PC-3 (cell line): ENCODE measurements at places on chromosomes 5 and 9.
A peak's percentile ranks its signal among the peaks of the same experiment; 100 is the strongest.

- DNase-seq = no peak
These were observed 34.0 kb downstream of the PTPN3 start for GRCh38 chr9:109463924-109464625.

DNA sequence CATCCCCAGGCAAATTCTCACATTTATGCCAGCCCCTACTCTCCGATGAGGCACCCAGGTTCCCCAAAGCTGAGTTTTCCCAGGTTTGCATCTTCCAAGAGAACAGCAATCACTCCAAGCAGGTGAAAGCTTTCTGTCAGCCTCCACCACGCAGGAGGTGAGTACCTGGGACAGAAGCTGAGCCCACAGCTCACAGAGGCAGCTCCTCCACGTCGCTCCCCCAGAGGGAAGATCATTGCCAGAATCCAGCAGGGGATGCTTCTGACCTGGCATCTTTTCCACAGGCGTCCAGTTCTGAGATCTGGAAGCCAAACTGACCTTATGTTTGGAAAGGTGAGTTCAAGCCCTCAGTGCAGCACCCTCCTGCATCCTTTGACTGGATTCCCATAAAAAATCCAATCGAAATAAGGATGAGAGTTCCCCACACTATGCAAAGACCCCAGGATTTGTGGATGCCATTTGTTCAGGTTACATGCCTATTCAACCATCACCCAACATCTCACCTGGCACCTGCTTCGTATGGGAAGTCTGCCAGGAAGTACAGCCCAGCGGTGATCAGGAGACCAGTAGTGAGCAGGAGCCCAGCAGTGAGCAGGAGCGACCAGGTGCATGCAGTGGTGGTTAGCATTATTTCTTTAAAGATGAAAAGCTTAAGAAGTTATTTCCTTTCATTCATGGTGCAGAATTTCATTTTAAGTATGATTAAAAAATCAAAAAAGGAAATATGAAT lies 47.4 kb upstream of the OLFM1 start:
- no peak for DNase-seq

DNA sequence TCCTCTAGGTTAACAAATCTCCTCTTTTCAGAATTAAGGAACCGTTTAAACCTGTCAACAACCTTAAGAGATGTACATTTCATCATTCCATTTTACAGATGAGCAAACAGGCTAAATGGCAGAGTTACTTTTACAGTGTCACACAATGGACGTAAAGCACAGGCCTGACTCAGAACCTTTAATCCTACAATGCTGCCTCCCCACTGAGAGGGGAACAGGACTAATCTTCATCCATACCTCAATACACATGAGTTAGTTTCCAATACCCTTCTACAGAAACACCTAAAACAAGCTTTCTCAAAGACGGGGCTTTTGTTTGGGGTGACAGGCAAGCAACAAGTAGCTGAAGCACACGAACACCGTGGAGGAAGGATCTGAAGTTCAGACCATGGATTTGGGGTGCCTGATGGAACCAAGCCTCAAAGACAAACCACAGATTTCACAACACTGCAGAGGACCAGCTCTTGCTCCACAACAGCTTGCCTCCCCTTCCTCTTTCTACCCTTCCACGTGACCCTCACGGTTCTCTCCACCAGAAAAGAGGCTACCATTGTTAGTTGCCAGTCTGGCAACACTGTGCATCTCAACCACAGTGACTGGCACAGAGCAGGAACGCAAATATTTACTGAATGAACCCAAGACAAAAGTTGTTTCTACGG lies 1.8 kb downstream of the RNF130 start:
- DNase-seq = peak; percentile 26

DNA sequence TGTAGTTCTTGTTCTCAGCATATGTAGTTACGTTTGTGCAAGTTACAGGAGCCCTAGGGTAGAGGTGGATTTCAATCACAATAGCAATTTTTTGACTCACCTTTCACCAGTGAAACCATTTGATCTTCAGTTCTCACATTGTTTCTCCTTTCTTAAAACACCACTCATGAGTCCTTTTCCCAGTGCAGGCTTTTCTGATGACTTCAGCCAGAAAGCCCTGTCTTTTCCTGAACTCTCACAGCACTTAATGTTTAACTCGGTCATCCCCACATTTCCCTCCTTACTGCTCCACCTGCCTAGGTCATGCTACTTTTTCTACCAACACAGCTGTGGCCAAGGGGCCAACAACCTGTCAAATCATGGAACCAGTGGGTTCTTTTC lies 37.9 kb downstream of the ARHGEF28 start:
- DNase-seq = no peak

GRCh38 chr5:67844924-67845323 lies 370.6 kb upstream of the PIK3R1 start:
- DNase-seq = no peak

DNA sequence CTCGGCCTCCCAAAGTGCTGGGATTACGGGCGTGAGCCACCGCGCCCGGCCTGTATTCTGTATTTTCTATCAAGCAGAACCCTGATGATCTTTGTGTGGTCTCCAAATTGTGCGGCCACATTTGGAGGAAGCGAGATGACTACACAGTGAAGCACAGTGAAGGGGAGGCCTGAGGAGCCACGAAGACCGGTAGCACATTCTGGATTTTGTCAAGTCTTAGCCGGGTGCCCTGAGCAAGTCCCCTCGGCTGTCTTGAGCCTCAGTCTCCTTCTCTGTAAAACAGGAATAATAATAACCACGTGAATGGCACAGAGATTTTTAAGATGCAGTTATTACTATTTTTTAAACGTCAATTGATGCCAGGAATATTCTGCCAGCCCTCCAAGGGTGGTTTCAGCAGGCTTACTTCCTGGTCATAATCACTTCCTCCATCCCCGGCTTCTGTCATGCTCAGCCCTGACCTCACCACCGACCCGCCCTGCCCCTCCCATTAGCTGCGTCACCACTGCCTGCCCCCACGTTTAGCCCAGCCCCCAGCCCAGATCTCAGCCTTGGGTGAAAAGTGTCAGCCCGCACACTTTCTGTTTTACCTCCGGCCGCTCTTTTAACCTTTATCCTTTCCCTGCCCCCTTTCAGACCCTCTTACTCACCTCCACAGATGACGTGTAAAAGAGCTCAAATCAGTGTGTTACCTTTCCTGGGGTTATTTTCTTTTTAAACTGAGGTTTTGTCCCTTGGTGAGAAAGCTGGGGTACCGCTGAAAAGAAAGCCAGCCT lies 27.0 kb upstream of the ERGIC1 start:
- DNase-seq = peak; percentile 75

- DNase-seq = no peak
These were observed 54.5 kb downstream of the RXRA start for GRCh38 chr9:134380542-134381271.

GRCh38 chr5:140356853-140357725 lies 2.9 kb upstream of the SLC4A9 start:
- DNase-seq = no peak

DNA sequence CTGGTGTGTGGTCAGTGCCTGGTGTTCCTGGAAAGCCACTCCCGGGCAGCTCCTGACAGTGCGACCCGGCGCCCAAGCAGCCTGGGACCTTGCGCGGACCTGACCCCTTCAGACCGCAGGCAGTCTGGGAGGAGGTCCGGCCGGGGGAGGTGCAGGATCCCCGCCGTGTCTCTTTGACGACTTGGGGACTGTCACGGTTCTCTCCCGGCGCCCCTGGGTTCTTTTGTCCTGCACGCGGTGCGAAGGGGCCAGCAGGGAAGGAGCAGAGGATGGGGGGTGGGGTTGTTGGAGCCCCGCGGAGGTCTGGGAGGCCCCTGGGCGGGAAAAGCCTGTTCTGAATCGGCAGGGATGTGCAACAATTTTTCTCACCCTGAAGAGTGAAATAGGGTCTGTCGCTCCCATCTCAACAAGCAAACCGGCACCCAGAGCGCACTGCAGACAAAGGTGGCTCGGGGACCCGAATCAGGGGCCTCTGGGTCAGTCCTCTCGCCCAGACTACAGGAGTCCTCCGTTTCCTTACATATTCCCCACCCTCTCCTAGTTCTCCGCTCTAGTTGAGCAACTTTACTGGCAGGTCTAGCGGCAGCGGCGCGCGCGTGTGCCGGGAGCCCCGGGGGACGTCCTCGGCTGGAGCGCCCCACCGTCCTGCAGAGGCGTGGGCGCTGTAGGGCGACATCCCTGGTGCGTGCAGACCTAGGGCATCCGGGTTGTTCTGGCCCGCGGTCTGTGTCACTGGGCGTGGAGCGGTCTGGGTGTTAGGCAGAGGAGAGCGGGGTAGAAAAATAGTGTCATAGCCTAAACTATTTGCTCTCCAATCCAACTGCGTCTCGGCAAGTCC lies 1.2 kb downstream of the VCAN start:
- DNase-seq = no peak

DNA sequence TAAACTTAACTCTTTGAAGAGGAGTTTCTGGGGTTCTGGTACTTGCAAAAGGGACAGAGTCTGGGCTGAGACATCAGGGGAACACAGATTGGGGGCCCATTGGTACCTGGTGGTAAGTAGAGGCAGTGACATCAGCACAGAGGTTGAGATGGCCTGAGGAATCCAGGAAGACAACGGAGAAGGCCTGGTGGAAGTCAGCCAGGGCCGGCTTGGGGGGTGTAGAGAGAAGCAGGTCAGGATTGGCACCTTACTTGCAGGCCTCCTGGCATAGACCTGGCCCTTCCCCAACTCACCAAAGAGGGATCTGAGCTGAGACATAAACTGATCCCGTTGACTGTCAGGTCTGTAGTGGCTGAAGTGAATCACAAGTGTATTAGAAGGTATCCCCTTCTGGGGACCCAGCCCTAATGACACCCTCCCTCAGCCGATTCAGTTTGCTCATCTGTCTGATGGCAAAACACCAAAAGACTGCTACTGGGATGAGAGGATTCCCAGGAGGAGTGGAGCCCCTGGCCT lies 5.5 kb downstream of the NOL6 start:
- no peak for DNase-seq

DNA sequence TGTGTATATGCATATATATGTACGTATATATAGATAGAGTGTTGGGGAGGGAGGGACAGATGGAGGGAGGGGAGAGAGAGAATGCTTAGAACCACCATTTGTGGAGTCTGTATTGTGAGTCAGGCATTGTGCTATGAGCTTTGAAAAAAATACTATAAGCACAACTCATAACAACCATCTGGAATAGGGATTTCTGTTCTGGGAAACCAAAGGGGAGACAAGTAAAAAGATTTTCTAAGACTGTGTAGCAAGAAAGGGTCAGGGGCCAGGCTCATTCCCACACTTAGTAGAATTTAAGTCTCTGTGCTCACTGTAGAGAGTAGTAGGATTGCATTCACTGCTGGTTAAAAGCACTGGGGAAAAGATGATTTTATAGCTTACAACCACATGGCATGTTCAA lies 202.3 kb upstream of the SGCD start:
- DNase-seq = no peak

DNA sequence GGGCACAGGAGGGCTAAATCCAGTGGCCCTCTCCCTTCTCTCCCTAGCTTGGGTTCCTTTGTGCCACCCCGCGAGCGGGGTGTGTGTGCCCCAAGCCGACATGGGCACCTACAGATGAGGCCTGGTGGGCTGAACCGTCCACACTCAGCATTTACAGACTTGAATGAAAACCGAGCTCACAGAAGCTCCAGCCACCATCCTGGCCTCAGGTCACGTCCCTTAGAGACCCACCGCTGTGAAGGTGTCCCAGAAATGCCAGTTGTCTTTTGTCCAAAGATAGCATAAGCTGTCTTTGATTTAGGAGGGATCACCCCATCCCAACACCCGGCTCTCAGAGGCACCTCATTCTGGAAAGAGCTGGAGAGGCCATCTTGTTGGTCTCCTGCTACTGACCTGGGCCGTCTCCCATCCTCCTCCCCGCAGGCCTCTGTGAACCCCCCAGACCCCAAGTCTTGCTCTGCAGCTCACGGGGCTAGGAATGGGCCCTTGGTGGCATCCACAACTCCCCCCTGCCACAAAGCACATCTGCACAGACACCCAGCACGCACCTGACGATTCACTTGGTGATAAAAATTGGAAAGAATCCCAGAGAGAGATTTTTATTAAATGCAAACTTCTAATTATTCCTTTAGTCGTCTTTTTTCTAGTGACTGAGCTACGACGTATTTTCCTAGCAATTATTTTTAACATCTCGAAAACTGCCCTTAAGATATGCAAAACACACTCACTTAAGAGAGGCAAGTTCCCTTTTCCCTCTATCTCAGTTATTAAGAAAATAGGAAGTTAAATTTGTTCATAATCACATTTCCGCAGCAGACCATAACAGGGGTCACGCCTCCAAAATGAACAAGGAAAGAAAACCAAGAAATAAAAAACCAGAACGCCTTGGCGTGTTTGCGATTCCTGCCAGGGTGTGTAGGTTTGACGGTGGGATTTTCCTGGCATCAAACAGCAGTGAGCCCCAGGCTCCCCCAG lies 80.5 kb upstream of the LMX1B start:
- DNase-seq = no peak

- DNase-seq = no peak
These were observed 123.5 kb downstream of the SLC24A2 start for GRCh38 chr9:19665146-19665863.

- no peak for DNase-seq
These were observed 53.9 kb downstream of the DPYSL3 start for GRCh38 chr5:147455822-147456450.

DNA sequence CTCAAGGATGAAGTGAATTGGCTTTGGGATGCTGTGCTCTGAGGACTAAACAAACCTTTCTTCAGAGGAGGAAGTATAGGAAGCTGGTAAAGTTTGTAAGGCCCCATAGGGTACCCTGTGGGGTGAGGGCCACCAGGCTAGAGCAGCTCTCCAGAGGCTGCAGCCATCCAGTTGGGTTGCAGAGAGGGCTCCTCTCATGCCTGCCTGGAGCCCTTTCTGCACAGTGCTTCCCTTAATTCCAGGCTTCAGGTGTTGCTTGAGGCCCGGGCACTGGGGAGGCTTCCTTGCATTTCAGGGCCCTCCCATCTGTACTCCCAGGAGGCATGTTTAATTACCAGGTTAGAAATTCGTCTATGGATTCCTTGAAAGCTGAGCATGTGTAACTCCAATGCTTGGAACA lies 95.3 kb upstream of the FSTL4 start:
- DNase-seq = no peak

DNA sequence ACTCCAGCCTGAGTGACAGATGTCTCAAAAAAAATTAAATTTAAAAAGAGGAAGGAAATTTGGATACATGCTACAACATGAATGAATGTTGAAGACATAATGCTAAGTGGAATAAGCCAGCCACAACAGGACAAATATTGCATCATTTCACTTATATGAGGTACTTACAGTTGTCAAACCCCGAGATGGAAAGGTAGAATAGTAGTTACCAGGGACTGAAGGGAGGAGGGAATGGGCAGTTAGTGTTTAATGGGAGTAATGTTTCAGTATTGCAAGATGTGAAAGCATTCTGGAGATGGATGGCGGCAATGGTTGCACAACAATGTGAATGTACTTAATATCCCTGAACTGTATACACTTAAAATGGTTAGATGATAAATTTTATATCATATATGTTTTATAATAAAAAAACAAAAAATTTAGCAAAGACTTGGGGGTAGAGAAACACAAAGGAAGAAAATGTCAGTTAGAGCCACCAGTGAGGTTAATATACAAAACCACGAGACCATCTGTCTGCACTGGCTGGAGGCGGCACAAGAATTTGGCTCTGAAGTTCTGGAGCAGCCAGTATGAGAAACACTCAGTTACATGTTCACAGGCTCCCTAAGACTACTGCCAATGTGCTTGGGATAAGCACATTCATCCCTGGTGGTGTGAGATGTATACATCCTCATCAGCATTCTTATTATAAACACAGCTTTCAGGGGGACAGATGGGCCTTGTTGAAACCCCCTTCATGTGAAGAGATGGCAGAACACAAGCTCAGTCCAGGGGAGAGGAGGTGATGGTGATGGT lies 37.0 kb upstream of the RPS23 start:
- DNase-seq = no peak

GRCh38 chr9:10371824-10372223 lies 241.0 kb downstream of the PTPRD start:
- DNase-seq = no peak
